SJSA1 (cell line): ENCODE measurements at places on chromosomes 12 and 14. TPM values are rescaled to one million over a fixed set of nuclear protein-coding genes. Genes with fewer than 3 reads are reported as not detected.

Gene CACNA1C
- 6.1 and 17.0 TPM in 2 replicates for total RNA-seq

Gene LGR5
- total RNA-seq: not detected in 2 replicates

Gene STAC3
- 0.68 TPM in 1 of 2 replicates, not detected in the other for total RNA-seq

Gene MAP3K12
- total RNA-seq: 6.7 and 8.6 TPM in 2 replicates

Gene OTX2
- total RNA-seq: not detected in 2 replicates

DNA sequence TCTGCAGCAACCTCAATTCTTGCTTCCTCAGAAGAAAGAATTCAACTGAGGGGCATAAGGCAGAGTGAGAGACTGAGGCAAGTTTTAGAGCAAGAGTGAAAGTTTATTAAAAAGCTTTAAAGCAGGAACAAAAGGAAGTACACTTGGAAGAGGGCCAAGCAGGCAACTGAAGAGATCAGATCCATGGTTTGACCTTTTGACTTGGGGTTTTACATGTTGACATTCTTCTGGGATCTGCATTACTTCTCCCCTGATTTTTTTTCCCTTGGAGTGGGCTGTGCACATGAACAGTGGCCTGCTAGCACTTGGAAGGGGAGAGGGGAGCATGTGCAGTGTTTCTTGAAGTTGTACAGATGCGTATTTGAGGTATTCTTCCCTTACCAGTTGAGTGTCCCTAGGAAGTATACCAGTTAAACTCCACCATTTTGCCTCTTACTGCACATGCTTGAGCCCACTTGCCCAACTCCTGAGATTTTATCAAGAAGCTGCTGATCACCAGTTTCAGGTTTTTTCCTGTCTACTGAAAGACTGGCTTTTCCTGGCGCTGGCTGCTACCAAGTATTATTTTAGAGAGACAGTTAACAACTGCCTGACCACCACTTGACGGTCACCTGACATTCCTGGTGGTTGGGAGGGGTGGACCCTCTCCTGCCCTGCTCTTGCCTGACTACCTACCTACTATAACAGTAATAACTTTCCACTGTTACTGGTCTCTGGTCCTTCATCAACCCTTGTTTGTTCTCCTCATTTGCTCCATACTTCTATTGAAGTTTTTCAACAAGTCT, 26.0 kb upstream of the TMTC2 start:
- DNase-seq: no peak
- no peak overlapping the region for H3K27ac ChIP-seq
- no peaks in the 10 kb centered on the region for H3K27me3 ChIP-seq

DNA sequence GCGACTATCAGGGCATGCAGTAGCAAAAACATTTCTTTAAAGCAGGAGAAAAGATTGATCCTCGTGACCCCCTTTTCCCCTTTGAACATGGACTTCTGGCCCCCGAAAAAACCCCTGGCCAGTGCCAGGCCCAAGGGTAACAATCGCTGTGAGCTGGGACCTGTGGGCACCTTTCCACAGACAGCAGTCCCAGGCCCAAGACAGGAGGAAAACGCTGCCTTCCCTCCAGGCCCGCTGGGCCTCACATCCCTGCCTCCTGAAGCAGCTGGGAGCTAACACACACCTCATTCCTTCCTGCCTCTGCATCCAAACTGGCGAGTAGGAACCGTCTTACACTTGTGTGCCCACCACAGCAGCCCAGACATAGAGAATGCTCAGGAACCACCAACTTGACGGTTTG, 1.2 kb downstream of the VWF start:
- no peak for DNase-seq
- H3K36me3 ChIP-seq: no peaks in the 10 kb centered on the region
- no peak overlapping the region for H3K27ac ChIP-seq
- no peak overlapping the region for H3K4me3 ChIP-seq

DNA sequence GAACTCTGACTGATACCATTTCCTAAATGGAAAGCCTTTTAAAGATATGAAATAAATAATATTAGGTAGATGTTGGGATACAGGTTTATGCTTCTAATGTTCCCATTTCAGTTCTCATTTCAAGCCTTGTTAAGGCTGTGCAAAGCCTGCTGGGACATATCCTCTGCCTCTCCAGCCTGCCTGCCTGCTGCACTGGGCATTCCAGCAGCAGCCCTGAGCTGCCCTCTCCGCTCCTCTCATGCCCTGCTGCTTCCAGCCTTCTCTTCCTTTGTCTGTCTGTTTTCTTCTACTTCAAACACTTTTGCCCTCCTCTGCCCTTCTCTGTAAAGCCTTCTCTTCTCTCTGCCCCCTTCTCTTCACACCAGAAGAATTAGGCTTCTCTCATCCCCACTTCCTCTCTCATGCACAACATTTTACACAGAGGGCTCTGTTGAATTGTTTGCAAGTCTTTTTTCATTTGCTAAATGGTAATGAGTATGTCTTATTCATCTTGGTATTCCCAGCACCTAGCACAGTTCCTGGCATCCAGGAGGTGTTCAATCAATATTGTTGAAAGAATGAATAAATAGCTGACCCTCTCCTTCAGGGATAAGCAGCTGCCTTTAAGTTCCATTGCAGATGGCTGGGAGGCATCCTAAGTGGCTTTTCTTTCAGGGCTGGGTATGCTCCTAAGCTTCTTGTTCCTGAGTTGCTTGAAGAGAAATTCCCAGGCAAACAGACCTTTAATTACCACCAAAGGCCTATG, 292.3 kb downstream of the TMEM117 start:
- no peaks in the 10 kb centered on the region for H3K4me1 ChIP-seq
- no peak overlapping the region for H3K4me3 ChIP-seq
- H3K27me3 ChIP-seq: no peaks in the 10 kb centered on the region
- no peak for DNase-seq
- H3K36me3 ChIP-seq: no peaks in the 10 kb centered on the region

- H3K27ac ChIP-seq: no peak overlapping the region
- DNase-seq: no peak
- no peaks in the 10 kb centered on the region for H3K36me3 ChIP-seq
- H3K4me1 ChIP-seq: no peaks in the 10 kb centered on the region
Measured at GRCh38 chr14:98323836-98324235, 948.2 kb downstream of the BCL11B start.

DNA sequence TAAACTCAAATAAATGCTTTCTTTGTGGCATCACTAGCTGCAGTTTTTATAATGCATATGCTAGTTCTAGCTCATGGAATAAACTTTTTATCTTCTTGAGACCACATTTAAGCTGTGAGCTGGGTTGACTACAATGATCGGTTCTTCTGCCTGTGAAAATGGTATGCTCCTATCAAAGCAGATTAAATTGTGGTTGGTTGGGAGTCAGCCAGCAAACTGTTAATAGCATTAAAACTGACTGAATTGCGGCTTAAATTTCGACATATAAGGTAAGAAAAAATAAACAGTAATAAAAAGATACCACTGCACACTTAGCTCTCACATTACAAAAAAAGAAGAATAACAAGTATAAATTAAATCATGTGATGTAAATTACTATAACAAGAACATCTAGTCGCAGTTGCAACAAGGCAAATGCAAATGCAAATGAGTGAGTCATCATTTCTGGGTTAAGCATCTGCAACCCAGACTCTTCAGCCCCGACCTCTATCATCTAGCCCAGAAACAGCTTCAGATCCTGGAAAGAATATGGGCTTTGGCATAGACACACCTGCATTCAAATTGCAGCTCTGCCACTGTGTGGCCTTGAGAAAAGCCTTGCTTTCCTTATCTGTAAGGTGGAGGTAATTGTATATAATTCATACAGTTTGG, 19.8 kb upstream of the DHRS7 start:
- DNase-seq: no peak
- H3K27ac ChIP-seq: no peak overlapping the region
- H3K4me1 ChIP-seq: peaks cover 4% of the 10 kb centered on the region; the same call in 1 of the 2 replicates
- H3K27me3 ChIP-seq: no peaks in the 10 kb centered on the region
- no peaks in the 10 kb centered on the region for H3K36me3 ChIP-seq

- H3K27me3 ChIP-seq: no peaks in the 10 kb centered on the region; the same call in 1 of the 2 replicates
- no peak overlapping the region for H3K27ac ChIP-seq
- H3K36me3 ChIP-seq: no peaks in the 10 kb centered on the region
- no peak overlapping the region for H3K4me3 ChIP-seq
- no peak for DNase-seq
Measured at GRCh38 chr12:103013741-103014300, 56.3 kb downstream of the ASCL1 start.

- no peaks in the 10 kb centered on the region for H3K4me1 ChIP-seq
- no peaks in the 10 kb centered on the region for H3K36me3 ChIP-seq
- H3K27ac ChIP-seq: no peak overlapping the region
- H3K27me3 ChIP-seq: no peaks in the 10 kb centered on the region
Measured at GRCh38 chr12:24352363-24352762, 402.9 kb upstream of the SOX5 start.

GRCh38 chr12:57110104-57111030, 795 bp downstream of the STAT6 start:
- peak overlapping the region; percentile 77 for H3K27ac ChIP-seq
- H3K4me3 ChIP-seq: peak overlapping the region; percentile 46
- H3K4me1 ChIP-seq: peaks cover 32% of the 10 kb centered on the region
- H3K27me3 ChIP-seq: no peaks in the 10 kb centered on the region
- peak; percentile 50 for DNase-seq
- peaks cover 26% of the 10 kb centered on the region for H3K36me3 ChIP-seq

DNA sequence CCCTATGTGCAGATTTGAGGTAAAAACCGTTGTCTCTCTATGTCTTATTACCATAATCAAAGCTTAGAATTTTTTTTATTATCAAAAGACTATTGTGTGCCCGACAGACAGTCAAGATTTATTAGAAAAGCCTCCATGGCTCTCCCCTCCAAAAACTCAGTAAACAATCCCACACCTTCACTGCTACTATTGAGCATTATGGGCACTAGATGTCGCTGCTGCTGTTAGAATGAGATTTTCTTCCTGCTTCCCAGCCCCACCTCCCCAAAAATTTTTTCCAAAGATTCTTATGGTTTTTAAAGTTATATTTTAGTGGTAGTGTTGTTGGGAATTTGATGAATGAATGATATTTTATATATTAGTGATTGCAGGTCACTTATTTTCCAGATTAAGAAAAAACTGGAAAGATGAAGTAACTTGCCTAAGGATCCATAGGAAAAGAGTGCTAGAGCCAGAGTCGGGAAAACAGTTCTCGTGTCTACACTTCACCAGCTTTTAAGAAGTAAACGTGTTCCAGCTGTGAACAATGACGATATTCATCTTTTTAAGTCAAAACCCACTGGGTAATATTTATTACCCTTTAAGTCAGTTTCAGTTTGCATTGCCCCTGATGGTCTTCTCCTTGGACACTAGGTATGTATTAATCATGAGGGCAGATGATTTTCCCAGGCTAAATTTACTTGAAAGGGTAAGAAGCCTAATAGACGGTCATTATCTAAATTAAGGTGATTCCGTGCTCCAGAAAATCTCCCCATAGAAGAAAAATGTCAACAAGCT, 12.2 kb upstream of the FOXG1 start:
- H3K27ac ChIP-seq: no peak overlapping the region
- no peak overlapping the region for H3K4me3 ChIP-seq
- DNase-seq: no peak
- no peaks in the 10 kb centered on the region for H3K36me3 ChIP-seq

- peaks cover 77% of the 10 kb centered on the region for H3K4me1 ChIP-seq
- no peak overlapping the region for H3K4me3 ChIP-seq
- H3K27me3 ChIP-seq: no peaks in the 10 kb centered on the region
- H3K36me3 ChIP-seq: peaks cover 8% of the 10 kb centered on the region; the same call in 1 of the 2 replicates
- DNase-seq: no peak
Measured at GRCh38 chr14:99756796-99757195, 36.4 kb upstream of the EML1 start.

DNA sequence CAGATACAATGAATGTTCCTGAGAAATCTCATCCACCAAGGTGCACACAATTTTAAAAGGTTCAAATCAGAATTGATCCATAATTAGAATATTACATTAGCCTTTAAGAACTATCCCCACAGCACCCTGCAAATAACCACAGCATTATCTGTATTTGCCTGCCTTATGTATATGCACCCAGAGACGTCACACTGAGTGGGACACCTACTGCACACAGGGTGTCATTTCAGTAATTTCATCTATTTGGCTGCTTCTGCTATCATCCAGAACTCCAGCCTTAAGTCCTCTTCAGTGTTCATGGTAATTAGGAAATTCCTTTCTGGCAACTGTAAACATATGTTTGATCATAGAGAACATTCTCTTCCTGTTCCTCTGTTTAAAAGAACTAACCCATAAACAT, 298.4 kb downstream of the SYT1 start:
- no peak for DNase-seq
- no peaks in the 10 kb centered on the region for H3K27me3 ChIP-seq
- H3K27ac ChIP-seq: no peak overlapping the region

GRCh38 chr14:34833549-34834523, 41.3 kb downstream of the BAZ1A start:
- no peak for DNase-seq
- no peaks in the 10 kb centered on the region for H3K36me3 ChIP-seq
- H3K4me1 ChIP-seq: no peaks in the 10 kb centered on the region
- no peaks in the 10 kb centered on the region for H3K27me3 ChIP-seq
- H3K27ac ChIP-seq: no peak overlapping the region

DNA sequence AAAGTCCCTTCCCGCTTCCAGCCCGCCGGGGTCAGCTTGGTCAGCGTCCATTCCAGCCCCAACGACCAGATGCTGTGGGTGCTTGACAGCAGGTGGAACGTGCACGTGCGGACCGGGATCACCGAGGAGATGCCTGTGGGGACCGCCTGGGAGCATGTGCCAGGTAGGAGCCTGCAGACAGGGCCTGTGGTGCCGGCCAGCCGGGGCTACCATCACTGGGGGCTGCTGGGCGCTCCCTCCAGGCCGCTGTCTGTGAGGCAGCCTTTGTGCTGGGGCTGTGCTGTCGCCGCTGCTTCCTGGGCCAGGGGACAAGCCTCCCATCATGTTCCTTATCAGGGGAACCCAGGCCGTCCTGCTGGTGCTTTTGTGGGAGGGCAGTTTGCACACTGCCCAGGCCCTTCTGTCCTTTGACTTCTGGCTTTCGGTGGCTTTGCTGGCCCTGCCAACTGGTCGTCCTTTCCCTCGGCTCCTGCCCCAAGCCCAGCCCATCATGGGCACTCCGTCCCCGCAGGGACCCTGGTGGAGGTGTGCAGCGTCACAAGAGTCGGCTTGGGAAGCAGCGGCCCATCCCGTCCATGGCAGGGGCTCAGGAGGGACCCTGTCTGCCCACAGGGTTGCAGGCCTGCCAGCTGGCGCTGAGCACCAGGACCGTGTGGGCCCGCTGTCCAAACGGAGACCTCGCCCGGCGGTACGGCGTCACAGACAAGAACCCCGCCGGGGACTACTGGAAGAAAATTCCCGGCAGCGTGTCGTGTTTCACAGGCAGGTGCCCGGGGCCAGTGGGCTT, 12.4 kb downstream of the ANKRD9 start:
- peaks cover 4% of the 10 kb centered on the region; the same call in 1 of the 2 replicates for H3K36me3 ChIP-seq
- no peak overlapping the region for H3K4me3 ChIP-seq
- H3K27ac ChIP-seq: no peak overlapping the region
- no peaks in the 10 kb centered on the region for H3K27me3 ChIP-seq

DNA sequence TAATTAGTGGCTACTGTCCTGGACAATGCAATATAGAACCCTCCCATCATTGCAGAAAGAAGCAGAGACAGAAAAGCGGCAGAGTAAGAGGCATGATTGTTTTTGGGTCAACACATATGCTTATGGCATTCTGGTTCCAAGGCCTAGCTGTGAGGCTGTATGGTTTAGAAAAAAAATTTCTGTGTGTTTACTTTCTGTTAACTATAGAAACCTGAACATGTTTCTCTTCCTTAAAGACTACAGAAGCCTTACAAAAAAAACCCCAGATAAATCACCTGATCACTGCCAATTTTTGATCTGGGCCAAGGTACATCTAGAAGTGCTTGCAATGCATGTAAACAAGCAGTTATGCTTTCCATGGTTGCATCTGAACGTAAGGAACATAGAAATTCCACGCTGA, 100.0 kb upstream of the HECTD1 start:
- H3K27me3 ChIP-seq: no peaks in the 10 kb centered on the region
- no peaks in the 10 kb centered on the region for H3K4me1 ChIP-seq
- no peak overlapping the region for H3K4me3 ChIP-seq
- peaks cover 20% of the 10 kb centered on the region for H3K36me3 ChIP-seq
- H3K27ac ChIP-seq: no peak overlapping the region
